ENCODE measurements at places on chromosomes 16 and 17. TPM values are rescaled to one million over a fixed set of nuclear protein-coding genes. Genes with fewer than 3 reads are reported as not detected.

- no peak for DNase-seq
Observed at GRCh38 chr16:55324285-55325079, 479 bp downstream of the IRX6 start.

DNA sequence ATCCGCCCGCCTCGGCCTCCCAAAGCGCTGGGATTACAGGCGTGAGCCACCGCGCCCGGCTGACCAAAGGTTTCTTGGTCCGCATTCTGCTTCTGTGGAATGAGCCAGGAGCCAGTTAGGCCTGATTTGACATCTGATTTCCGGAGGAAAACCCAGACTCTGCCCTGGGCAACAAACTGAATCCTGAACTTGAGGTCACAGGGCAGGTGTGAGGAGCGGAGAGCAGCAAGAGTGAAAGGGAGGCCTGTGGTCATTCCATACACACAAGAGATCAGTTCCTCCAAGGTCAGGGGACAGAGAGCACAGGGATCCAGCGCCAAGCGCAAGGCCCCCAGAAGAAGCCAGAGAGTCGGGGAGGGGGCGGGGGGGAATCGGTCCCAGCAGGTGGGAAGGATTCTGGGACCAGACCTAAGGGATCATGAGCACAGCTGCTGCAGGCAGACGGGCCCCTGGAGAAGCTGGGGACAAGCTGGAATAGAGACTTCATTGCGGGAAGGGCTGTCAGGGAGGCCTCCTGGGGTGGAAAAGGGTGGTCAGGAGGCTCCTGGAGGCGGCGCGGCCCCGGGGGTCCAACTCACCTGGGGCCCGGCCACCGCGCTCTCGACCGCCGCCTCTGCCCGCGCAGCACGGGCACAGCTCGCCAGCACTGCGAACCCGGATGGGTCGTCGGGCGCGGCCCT is 436 bp downstream of the SHPK start:
- DNase-seq = no peak

GRCh38 chr17:968812-969730 is 10.5 kb downstream of the NXN start:
- no peak for DNase-seq

DNA sequence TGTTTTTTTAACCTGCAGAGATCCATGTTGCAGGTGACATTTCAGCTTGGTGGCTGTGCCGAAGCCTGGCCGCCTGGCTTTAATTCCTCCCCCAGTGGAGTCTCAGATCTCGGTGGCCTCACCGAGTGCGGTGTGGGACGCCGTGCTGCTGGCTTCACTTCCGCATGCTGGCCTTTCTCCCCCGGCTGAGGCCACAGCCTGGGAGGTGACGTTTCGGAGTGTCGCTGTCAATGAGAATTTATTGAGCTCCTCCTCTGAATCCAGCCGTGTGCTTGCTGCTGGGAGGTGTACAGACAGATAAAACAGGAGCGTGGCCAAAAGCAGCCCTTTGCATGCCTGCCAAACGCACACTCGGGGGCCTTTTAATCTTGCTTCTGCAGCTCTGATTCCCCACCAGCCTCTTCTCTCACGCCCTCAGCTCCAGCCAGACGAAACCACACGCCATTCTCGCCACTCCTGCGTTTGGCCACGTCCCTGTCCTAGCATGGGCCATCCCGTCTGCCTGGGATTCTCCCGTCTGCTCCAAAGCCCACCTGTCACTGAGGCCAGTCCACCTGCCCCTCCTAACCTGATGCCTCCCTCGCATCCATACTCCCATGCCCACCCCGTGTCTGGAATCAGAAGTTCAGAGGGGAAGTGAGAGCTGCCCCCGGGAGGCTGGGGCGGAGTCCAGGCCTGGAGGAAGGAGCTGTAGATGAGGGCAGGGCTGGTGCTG is 3.6 kb downstream of the GSE1 start:
- no peak for DNase-seq

- DNase-seq = no peak
Observed at GRCh38 chr17:61491981-61492380, 39.8 kb downstream of the TBX4 start.

- DNase-seq = no peak
Observed at GRCh38 chr16:23520500-23520899, 10.2 kb upstream of the GGA2 start.

FOXL1 gene
- 7.5 TPM for total RNA-seq

TMEM100 gene
- 13.5 TPM for total RNA-seq

KRTAP3-1 gene
- total RNA-seq = not detected

DNA sequence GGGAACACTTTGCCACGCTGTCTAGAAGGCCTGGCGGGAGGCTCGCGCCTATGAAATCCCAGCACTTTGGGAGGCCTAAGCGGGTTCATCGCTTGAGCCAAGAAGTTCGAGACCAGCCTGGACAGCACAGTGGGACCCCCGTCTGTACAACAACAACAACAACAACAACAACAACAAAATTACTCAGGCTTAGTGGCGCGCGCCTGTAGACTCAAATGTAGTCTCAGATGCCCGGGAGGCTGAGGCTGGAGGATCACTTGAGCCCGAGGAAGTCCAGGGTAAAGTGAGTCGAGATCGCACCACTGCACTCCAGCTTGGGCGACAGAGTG is 297 bp upstream of the SLFN13 start:
- peak; percentile 63 for DNase-seq

CES5A gene
- not detected for total RNA-seq

CLEC10A gene
- 14.7 TPM for total RNA-seq

CLEC19A gene
- 0.13 TPM for total RNA-seq

DNA sequence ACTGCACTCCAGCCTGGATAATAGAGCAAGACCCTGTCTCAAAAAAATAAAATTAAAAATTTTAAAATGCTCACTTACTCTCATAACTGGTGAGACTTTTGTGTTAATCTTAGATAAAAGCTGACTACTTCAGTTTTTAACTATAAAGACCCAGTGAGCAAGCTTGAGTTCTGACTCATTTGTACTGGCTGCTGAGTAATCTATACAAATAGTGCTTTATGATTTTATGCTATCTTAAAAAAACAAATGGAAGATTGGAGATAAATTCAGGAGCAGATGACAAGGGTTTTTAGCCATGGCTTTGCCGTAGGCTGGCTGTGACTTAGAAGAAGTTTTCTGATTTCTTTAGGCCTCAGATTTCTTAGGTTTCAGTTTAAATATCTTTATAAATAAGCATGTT is 30.5 kb downstream of the SNTB2 start:
- DNase-seq = no peak

SEZ6L2 gene
- total RNA-seq = 3.1 TPM

DYNC1LI2 gene
- total RNA-seq = 205 TPM

GRCh38 chr16:57299719-57300386 is 15.4 kb upstream of the PLLP start:
- DNase-seq = peak; percentile 93

DNA sequence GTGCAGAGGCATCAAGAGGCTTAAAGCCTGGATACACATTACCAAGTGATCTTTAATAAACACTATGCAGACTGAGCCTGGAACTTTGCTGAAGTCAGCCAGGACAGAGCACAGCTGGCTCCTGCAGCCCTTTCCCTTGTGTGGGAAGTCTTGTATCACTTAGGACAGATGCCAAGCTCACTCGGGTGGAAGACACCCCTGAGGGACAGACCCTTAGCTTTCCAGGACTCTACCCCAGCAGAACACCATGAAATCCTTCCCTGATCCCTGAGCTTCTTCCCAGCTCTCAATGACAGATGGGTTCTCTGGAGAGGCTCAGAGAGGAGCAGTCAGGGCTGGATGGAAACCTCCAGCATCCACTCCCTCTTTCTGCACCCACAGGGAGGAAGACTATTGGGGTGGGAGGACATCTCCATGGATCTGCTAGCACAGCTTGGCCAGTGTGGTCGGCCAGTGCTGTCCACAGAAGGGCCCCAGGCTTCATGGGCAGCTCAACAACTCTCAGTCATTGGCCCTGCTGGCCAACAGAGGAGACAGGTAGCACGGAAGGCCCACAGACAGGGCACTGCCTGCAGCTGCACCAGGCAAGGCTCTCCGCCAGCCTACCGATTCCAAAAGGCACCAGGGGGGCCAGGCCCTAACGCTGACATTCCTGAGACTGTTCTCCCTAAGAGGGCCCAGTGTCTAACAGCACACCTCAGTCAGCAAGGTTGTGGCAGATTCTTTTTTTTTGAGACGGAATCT is 15.9 kb downstream of the RAB5C start:
- no peak for DNase-seq

CCL23 gene
- 1.0 TPM for total RNA-seq

ANKRD13B gene
- total RNA-seq = 22.4 TPM

GRCh38 chr17:17508019-17508535 is 11.9 kb upstream of the RASD1 start:
- DNase-seq = no peak

GDPD3 gene
- 17.1 TPM for total RNA-seq

SLC12A4 gene
- 115 TPM for total RNA-seq

- DNase-seq = no peak
Observed at GRCh38 chr17:70006159-70006558, 68.9 kb upstream of the KCNJ16 start.

GRCh38 chr17:77679589-77679988 is 278.9 kb upstream of the TNRC6C start:
- no peak for DNase-seq

GALR2 gene
- total RNA-seq = not detected
